ENCODE measurements at places on chromosomes 6 and 20.
A peak's percentile ranks its signal among the peaks of the same experiment; 100 is the strongest.

DNA sequence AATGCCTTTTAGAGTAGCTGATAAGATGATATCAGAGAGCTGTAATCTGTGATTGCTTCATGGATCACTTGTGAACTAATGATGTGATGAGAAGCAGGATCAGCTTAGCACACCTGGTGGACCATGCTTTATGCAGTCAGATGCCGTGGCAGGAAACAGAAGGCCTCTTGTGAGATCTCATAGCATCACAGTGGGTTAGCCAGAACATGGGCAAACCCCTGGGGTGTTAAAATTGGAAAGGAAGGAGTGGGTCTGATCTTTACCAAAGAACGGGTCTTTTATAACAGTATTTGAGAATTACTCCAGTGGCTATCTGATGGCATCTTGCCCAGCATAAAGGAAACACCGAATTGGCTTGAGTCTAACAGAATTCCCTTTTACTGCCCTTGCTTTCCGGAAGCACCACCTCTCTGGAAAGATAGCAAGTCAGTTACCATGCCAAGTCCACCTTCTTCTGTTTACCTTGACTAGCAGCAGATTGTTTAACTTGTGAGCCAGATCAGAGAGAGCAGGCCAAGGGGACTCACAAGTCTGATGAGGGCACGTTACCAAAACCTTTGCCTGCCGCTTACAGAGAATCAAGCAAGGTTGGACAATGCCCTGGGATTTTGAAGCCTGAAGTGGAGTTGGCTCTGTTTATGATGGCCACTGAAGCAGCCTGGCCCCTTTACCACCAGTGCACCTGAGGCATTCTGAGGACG lies 20.9 kb upstream of the SRF start:
- DNase-seq, result no peak

DNA sequence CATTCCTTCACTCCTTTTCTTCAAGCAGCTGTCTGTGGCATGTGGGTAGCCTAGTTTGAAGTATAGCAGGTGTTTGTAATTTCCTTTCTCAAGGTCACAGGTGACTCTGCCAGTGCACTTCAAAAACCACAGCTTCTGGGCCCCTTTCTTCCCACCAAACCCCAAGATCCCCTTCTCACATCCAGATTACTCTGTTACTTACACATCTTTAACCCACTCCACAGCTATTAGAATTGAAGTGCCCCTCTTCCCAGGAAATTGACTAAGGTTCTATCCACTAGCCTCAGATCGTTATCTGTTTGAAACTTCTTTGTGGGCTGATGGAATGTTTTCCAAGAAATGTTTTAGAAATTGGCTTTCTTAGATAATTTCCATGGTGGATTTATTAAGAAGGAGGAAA lies 150.8 kb downstream of the AHI1 start:
- no peak for DNase-seq

- DNase-seq, result no peak
These were observed 41.5 kb downstream of the SNRNP48 start for GRCh38 chr6:7631466-7631865.

DNA sequence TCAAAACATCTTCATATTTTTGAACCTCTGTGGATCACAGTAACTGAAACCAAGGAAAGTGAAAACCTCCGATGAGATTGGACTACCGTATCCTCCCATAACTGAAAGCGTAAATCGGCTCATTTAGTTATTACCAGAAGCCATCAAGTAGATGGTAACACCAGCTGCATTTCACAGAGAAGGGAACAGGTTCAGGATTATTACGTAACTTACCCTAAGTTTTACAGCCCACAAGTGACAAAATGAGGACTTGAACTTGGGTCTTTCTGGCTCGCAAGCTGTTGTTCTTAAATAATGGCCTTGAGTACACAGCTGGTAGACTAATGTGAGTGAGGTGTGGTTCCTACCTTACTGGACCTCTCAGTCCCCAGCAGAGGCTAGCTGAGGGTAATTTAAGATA lies 37.9 kb upstream of the CBLN4 start:
- no peak for DNase-seq

DNA sequence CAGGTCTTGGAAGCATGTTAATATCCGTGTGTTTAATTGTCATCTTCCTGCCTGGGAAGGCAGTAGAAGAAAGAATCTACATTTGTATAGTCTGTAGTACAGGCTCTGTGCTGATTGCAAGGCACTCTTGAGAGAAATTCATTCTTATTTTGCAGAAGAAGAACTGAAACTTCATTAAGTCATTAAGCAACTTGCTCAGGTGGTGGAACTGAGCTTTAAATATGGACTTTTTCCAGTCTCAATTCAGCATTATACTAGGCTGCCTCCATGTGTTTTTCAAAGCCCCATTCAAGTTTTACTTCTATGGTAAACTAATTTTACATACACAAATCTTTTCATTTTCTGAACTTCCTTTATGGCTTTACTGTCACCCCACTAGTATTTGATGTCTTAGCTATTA lies 18.7 kb downstream of the ZNF451 start:
- DNase-seq, result peak; percentile 43

DNA sequence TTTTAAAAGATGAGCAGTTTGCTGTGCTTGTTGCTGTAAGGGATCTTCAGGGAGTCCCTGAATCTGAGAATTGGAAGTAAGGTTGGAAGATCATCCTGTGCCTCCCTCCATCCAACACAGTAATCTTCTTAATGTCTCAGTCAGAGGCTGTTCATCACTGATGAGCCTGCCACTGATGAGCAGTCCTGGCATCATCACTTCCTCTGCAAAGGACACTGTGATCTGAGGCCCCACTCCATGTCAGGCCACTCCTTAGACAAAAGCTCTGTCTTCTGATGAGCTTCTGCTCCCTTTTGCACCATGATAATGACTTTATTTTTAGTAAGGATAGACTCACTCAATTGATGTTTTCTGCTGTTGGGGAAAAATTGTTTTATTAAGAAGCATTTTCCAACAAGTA lies 121.0 kb downstream of the UST start:
- DNase-seq, result no peak

GRCh38 chr20:6590891-6591637 lies 176.4 kb upstream of the BMP2 start:
- DNase-seq, result no peak

GRCh38 chr20:40868551-40869217 lies 159.9 kb upstream of the TOP1 start:
- no peak for DNase-seq

GRCh38 chr20:23024701-23025100 lies 10.4 kb upstream of the SSTR4 start:
- DNase-seq, result no peak

DNA sequence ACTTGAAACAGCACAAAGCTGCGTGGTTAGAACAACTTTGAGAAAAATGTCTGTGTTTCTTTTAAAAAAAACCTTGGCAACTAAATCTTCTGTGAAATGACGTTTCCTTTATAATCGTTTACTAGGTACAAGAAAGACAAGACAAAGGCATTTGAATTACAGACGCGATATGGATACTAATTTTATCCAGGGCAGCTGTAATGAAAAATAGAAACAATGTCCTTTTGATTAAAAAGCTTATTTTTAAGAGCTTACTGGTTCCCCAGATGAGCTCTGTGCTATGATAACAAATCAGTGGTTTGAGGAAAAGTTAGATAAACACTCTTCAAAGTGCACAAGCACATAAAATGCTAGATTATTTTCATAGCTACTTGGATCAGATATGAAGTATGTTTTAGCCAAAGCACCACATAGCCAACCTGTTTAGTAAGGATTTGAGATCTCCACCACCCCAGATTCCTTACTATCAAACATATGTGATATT lies 1.6 kb upstream of the SYNCRIP start:
- no peak for DNase-seq

- DNase-seq, result peak; percentile 81
These were observed 37.2 kb upstream of the PTPN1 start for GRCh38 chr20:50472693-50473664.

GRCh38 chr6:43506667-43507471 lies 3.3 kb downstream of the LRRC73 start:
- peak; percentile 64 for DNase-seq

DNA sequence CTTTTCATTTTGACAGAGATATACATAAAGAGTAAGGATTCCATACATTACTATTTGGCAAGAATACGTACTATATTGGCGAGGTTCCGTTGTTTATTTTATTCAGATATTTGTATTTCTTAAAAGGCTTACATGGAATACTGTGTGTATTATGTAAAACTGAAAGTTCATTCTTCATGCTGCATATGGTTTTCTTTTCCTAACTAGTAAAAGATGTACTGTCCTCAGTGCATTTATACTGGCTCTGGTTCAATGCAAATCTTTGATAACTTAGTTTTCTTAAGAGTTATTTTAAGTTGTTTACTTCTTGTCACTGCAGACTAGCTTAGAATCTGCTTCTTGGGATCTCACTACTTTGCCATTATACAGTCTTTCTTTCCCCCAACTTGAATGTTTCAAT lies 42.0 kb downstream of the ADGRB3 start:
- no peak for DNase-seq

- DNase-seq, result peak; percentile 46
These were observed 8.2 kb upstream of the UBE2V1 start for GRCh38 chr20:50120935-50121693.

DNA sequence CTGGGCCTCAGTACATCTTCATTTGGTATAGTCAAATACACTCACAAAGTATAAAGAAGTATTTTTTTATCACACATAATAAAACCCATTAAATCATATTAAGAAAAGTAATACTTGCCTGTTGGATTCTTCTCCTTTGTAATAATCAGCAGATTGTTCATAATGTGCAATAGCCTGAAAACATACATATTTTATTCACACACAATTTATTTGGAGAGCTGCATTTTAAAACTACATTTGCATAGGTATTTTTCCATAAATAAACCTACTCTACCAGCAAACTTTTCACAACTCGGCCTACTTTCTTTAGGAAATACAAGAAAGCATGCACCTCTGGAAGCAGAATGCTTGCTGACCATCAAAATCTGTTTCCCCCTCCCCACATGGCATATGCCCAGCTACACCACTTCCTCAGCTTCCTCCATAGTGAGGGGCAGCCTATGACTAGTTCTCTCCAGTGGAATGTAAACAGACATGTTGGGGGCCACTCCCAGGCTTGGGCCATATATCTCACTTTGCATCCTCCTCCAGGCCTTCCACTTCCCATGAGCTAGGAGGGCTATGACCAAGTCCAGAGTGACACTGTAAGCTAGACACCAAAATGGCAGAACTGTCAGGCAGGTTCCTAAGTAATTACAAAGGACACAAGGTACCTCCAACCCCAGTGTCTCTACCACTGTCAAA lies 28.3 kb downstream of the GZF1 start:
- DNase-seq, result no peak

DNA sequence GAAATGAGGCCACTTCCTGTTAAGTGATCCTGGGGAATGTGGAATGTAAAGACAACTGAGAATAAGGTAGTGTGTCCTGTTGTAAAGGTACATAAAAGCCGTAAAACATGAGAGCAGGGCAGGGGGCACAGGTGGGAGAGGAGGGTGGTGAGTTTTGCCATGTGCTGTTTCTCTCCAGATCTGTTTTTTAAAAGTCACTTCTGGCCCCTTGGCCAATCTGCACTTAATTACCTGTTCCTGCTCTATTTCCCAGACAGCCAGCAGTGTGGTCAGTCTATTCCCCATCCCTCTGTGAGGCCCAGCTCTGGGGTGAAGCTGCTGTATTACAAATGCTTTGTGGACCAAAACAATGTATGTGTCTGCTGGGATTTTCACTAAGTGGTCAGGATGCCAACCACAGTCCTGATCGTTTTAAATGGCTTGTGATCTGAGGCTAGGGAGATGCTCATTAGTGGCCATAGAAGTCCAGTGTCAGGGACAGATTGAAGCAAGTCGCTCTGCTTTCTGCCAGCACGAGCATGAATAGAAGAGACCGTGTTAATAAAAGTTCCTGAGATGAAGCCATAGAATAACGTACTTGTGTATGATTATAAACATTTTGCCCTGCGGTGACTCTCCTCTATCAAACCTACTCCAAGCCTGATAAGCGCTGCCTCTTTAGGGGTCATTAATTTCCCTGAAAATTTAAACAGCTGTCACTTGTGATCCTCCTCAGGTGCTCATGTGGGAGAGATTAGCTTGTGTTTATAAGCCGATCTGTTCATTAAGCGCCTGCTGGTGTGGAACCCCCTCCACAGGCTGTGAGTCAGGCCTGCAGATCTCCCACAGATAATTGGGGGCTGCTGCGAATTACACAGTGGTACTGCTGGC lies 111.8 kb upstream of the CENPW start:
- no peak for DNase-seq

GRCh38 chr20:18662279-18663040 lies 74.6 kb downstream of the DTD1 start:
- DNase-seq, result no peak

DNA sequence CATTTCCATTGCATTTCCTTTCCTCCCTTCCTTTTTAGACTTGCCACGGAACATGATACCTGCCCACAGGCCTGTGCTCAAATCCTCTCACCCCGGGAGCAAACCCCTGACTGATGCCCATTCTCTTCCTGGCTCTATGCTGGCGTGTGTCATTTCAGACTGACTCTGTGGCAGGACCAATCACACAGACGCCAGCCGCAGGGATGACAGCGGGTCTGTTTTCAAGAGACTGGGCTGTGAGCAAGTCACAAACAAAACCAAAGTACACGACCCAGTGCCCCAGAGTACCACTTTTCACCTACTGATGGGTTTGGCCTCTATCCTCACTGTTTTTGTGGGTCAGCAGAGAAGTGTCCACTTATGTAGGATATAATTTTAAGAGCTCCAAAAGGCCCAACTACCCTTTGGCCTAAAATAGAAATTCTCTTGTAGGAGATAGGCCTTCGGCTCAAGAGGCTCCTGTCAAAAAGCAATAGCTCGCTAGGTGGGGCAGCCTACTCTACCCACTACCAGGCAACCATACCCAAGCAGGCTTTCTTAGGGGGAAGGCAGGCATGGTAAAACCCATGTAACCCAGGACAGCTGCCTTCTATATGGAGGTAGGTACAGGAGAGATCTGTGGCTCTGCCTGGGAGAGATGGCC lies 215.7 kb downstream of the CDC5L start:
- DNase-seq, result no peak
